ENCODE measurements at places on chromosomes 12 and 14.

DNA sequence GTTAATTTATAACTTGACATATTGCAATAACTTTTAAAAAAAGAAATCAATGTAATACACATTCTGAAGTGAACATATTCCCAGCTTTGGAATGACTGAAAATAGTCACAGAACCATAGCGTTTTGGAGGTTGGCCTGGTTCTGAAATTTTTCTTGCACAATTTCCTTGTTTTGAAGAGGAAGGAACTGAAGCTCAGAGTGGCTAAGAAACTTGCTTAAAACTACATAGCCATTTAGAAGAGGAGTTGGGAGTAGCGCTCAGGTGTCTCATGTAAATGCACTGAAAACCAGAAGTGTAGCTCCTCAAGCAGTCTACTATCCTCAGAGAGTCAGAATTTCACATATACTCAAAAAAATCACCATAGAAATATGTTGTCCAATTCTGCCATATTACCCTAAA lies 41.2 kb downstream of the SLC38A1 start:
- no peak for DNase-seq

GRCh38 chr12:96172981-96173380 lies 21.2 kb upstream of the ELK3 start:
- DNase-seq, result no peak

- DNase-seq, result no peak
These were observed 114.7 kb downstream of the NCOR2 start for GRCh38 chr12:124452576-124453331.

DNA sequence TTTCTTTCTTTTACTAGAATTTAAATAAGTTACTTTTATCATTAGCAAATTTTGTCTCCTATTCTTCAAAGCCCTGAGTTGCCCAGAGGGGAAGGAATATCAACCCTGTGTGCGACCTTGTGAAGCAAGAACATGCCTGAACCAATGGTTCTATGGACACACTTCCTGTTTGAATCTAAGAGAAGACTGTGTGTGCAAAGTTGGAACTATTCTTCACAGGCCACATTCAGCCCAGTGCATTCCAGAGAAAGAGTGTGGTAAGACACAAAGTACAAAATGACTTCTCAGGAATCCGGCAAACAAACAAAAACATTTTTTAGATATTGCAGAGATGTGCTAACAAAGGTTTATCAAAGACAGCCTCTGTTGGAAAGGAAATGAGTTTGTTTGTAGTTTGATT lies 90.8 kb upstream of the PTPRQ start:
- DNase-seq, result no peak

- no peak for DNase-seq
These were observed 111.4 kb upstream of the SFSWAP start for GRCh38 chr12:131599190-131600159.

GRCh38 chr14:29166507-29166906 lies 399.9 kb downstream of the FOXG1 start:
- DNase-seq, result no peak

- DNase-seq, result no peak
These were observed 17.8 kb downstream of the GUCY2C start for GRCh38 chr12:14678547-14679150.

DNA sequence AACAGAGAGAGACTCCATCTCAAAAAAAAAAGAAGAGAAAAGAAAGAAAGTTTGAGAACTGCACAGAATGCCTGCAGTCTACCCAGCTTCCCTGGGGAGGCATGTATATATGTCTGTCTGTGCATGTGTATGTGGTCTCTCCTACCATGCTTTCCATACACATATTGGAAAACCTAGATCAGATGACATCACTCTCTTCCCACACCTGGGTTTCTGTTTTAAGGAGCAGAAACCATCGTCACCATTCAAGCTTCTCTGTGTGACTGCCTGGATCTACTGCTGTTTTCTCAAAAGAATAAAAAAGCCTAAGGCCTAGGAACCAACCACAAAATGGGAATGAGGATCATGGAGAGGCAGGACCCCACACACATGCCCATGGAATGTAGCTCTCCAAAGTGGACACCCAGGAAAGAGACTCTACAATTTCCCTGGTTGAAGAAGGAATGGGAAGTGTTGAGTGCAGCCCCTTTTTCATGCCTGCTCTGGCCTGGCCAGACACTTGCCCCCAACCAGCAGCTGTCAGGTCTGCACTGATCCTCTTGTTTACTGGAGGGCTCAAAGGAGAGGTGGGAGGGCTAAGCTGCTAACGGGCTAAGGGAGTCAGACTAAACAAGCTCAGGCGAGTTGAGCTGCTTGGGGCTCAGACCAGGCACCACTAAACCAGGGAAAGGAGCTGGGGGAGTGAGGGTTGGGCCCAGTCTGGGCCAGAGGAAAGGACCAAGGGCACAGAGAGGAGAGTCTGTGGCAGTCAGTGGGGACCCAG lies 7.7 kb upstream of the PCK2 start:
- DNase-seq, result no peak

DNA sequence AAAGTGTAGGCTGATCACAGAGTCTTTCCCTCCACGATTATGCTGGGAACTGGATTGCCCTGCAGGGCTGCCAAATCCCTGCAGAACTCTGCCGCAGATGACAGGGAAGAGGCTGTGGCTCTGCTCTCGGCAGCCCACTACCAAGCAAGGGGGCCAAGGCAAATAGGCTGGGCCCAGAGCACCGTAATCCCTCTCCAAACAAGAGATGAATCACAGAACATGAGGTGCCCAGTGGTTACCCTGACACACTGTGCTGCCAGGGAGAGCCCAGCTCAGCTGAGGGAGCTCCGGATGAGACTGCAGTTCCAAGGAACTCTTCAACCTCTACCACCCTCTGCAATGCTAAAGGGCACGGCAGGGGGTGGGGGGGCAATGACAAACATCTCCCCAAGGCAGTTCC lies 33.9 kb downstream of the STON2 start:
- no peak for DNase-seq

GRCh38 chr14:81980601-81981306 lies 447.1 kb upstream of the SEL1L start:
- DNase-seq, result no peak

GRCh38 chr12:107873223-107873622 lies 98.7 kb downstream of the ASCL4 start:
- no peak for DNase-seq

DNA sequence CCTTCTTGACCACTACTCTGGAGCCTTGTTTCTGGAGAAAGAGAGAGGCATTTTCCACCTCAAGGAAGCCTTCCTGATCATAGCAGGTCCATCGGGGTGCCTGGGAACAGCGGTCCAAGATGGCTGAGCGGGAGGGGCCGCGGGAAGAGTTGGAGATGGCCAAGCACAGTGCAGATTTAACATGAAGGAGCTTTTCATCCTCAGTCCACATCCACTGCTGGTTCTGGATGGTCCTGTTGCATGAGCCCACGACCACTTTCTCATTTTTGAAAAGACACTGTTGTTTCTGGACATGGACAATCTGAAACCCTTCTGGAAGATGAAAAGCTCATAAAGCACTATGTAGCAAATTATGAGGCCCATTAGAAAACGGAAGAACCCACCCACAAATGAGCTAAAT lies 1.5 kb downstream of the PTPRB start:
- no peak for DNase-seq

DNA sequence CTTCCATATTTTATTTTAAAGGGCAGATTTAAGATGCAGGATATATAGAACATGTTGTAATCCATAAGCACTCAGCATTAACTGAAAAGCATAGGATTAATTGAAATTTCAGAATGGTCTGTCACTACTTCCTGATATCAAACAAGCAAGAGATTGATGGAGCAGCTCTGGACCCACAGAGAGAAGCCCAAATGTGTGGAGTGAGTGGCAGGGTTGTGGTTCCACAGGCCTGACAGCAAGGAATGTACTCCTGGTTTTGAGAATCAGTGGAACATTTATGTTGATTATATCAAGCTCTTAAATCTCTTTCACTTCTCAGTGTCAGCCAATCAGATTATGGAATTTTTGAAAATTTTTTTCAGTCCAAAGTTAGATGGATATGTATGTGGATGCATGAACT lies 267.6 kb upstream of the PRICKLE1 start:
- no peak for DNase-seq

GRCh38 chr14:69287098-69288010 lies 27.4 kb downstream of the GALNT16 start:
- DNase-seq, result peak; percentile 59

DNA sequence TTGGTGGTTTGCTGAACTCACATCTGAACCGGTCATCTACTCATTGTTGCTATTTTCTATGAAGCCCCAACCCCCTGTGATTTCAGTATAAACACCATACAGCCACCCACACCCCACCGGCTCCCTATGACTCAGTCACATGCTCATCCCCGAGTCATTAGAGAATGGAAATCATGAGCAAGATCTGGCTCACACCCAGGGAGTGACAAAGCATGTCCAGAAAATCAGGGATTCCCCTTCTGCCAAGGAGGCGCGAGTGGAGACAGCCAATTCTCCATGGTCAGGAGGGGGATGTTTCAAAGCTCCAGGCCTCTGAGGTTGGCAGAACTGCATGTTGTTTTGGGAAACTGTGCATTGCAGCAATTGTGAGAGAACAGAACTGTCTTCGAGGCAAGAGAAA lies 657.5 kb upstream of the TBX3 start:
- DNase-seq, result peak; percentile 91

DNA sequence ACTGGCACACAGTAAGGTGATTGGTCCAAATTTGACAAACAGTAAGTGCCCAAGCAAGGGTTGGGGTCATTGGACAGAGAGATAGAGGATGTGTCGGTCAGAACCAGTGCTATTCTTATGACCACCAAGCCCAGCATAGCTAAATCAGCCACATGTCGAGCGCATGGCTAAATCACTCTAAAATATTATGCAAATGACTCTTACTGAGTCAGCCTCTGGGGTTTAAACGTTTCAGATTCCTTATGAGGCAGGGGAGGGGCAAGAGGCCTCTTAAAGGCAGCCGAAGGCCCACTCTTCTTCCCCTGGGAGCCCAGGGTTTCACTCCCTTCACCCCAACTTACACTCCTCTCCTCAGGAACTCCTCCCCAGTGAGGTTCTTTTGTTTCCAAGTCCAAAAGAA lies 603 bp upstream of the ENDOU start:
- DNase-seq, result no peak

- DNase-seq, result no peak
These were observed 17.4 kb downstream of the FMNL3 start for GRCh38 chr12:49689785-49690184.

DNA sequence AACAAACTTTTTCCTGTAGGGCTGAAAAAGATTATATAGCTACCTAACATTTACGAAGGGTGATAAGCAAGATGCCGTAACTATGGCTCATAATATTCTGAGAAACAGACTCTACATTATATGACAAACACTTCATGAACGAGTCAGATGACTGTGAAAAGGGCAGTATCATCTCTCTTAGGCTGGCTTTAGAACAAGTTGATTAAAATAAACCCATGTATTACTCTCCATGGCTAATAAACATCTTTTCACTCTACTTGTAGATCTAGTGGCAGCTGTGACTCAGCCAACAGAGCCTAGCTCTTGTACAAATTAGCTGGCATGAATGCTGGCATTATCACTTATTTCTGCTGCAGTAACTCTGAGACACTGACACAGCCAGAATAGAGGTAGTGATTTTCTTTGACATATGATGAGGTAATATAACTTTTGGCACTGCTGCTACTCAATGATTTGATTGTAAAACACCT lies 47.1 kb downstream of the SLC2A13 start:
- no peak for DNase-seq

GRCh38 chr14:54173802-54174201 lies 217.2 kb upstream of the BMP4 start:
- DNase-seq, result no peak

- no peak for DNase-seq
These were observed 23.8 kb upstream of the DHRS2 start for GRCh38 chr14:23612354-23612732.

GRCh38 chr12:68901145-68901544 lies 31.8 kb downstream of the CPM start:
- DNase-seq, result no peak

DNA sequence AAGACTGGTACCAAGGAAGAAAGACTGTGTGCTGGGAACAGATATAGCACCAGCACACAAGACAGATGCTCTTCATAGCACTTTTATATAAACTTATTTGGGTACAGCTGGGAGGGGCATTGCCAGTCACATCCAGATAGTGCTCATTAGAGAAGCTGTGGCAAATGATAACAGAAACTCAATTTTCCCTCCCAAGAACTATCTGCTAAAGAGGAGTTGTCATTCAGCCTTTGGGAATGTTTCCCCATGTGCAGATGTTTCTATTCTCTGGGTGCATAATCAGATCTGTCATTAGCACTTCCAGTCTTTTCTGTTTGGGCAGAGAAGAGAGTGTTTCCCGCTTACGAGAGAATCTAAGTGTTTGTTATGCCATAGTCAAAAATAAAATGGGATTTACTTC lies 714.9 kb upstream of the MDGA2 start:
- no peak for DNase-seq

DNA sequence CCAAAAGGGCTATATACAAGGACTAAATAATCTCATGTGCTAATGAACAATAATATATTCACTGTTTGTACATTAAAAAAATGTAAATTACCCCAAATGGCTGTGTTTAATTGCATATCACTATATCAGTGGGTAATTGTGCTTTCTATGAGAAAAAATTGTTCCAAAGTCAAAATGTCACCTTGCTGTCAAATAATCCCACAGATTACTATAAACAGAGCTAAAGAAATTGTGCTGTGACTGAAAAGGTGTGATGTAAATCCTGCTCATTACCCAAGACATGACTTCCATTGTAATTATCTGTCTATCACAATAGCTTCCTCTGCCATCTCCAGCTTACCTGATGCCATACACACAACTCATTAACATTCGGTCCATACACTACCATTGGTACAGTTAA lies 70.3 kb downstream of the ATP23 start:
- no peak for DNase-seq

- DNase-seq, result no peak
These were observed 52.3 kb downstream of the NEUROD4 start for GRCh38 chr12:55072083-55072482.

- DNase-seq, result no peak
These were observed 1.6 kb downstream of the ACVR1B start for GRCh38 chr12:51953089-51953488.

- no peak for DNase-seq
These were observed 101.5 kb downstream of the PDE6H start for GRCh38 chr12:15074351-15074750.

DNA sequence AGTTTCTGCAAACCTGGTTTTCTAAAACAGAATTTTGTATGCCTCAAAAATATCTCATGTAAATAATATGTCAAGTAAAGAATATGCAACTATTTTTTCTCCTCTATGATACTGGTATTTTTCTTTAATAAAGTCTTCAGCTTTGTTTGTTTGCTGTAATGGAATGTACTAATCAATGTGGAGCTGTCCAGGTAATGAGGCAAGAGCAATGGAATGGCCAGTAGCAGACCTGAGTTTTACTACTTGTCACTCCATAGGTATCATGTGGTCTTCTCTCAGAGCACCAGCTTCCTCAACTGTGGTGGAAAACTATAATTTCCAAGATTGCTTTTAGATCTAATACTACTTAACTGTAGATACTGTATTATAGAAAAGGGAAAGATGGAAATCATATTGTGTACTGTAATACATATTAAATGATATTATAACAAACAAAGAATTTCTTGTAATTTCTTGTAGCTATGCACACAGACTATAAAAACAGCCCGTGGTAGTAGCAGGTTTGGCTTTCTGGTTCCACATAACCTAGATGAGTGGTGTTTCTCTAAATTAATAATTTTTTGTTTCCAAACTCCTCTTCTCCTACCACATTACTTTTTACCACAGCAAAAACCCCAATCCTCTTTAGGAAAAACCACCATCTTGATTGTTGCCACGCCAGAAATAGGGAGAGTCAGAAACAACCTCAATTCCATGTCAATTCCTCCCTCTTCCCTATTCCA lies 70.6 kb downstream of the KIF21A start:
- no peak for DNase-seq

GRCh38 chr14:37848985-37849621 lies 253.7 kb downstream of the TTC6 start:
- DNase-seq, result no peak

- peak; percentile 86 for DNase-seq
These were observed at the start of gene SALL2 for GRCh38 chr14:21525962-21526671. Gene SALL2 (minus strand): TSS chr14:21526346. CDS start chr14:21526127, 219 bp downstream.
